ENCODE measurements at places on chromosomes 16 and 17.

- DNase-seq = no peak
Measured at GRCh38 chr16:92431-93339, 14.7 kb downstream of the MPG start.

GRCh38 chr17:44375196-44376017, 11.8 kb upstream of the FAM171A2 start:
- DNase-seq = no peak

DNA sequence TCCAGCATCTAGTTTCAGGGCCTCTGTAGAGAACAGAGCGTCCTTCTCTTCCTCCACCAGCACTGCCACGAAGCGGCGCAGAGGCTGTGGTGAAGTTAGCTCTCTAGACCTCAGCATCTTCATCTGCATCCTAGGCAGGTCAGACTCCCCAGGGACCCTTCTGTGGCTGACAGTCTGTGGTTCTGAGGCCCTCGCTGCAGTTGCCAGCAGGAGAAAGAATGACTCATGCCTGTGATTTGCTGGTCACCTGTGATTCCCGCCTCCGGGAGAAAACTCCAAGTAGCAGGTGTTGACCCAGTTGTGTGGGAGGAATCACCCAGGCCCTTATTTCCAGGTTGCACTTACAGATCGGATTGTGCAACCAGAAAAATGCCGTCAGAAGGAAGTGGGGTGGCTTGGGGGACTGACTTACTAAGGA, 117.3 kb upstream of the CACNG5 start:
- DNase-seq = no peak

- DNase-seq = no peak
Measured at GRCh38 chr16:57141822-57142631, 43.8 kb downstream of the PSME3IP1 start.

- DNase-seq = no peak
Measured at GRCh38 chr16:77944631-77945030, 77.7 kb upstream of the CLEC3A start.
